Effector memory CD8-positive, alpha-beta T cell (primary cell): ENCODE measurements at places on chromosomes 16 and 17.

DNA sequence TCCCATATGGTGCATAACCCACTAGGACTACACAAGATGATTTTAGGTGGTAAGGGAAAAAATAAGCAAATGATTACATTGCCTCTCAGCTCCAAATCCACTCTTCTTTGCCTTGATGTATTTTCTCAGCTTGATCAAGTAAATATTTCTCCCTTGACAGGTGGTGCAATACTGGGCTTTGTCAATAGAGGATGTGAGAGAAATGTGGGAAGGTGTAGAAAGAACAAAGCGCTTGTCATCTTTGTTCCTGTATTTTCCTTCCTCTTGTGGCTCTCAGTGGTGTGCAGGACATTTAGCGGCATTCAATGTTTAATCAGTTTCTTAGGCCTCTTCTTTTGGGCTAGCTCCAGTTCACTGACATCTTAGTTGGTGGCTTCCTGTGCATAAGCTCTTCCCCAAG lies 1165.8 kb upstream of the GOT2 start:
- no peak for DNase-seq

- no peak for DNase-seq
These were observed 11.9 kb downstream of the SEC14L5 start for GRCh38 chr16:4970010-4970409.

GRCh38 chr17:54969658-54970572 lies 1.4 kb downstream of the STXBP4 start:
- no peak for DNase-seq

DNA sequence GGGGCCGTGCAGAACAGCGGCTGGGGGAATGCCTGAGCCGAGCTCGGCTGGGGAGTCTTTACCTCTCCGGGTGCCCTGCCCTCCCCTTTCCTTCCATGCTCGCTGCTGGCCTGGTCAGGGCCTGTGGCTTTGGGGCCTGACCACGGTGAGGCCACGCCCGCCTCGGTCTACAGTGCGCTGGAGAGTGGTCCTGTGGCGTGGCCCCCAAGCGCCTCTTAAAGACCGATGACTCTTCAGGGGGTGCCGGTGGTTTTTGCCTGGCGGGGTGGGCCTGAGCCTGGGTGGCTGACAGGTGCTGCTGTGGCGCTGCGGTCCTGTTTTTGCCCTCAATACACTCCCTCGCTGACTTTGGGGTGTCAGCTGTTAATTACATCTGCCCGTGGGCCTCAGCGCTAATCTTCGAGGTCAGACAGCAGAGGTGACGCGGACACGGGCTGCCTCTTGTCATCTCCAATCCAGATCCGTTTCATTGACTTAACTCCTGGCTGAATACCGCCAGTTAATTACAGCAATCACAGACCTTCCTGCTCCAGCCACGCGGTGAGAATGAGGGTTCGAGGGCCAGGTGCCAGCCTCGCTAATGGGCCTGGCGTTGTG lies 29.7 kb downstream of the GSE1 start:
- DNase-seq, result no peak

DNA sequence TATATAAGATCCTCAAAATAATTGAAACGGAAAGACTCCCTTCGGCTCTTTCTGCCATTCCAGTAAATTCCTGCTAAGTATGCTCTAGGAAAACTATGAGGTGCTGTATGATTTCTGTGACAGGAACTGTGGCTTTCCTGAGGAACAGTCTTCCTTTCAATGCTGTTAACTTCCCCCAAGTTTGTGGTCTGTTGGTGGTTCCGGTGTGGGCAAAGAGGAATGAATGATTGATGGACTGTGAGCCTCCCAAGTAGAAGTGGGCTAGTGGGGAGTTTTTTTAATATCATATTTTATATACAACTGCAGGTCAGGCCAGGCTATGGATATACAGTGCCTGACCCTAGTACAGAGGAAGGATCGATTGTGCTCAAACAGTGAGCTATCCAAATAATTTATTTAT lies 560.7 kb upstream of the RBFOX1 start:
- DNase-seq, result no peak

DNA sequence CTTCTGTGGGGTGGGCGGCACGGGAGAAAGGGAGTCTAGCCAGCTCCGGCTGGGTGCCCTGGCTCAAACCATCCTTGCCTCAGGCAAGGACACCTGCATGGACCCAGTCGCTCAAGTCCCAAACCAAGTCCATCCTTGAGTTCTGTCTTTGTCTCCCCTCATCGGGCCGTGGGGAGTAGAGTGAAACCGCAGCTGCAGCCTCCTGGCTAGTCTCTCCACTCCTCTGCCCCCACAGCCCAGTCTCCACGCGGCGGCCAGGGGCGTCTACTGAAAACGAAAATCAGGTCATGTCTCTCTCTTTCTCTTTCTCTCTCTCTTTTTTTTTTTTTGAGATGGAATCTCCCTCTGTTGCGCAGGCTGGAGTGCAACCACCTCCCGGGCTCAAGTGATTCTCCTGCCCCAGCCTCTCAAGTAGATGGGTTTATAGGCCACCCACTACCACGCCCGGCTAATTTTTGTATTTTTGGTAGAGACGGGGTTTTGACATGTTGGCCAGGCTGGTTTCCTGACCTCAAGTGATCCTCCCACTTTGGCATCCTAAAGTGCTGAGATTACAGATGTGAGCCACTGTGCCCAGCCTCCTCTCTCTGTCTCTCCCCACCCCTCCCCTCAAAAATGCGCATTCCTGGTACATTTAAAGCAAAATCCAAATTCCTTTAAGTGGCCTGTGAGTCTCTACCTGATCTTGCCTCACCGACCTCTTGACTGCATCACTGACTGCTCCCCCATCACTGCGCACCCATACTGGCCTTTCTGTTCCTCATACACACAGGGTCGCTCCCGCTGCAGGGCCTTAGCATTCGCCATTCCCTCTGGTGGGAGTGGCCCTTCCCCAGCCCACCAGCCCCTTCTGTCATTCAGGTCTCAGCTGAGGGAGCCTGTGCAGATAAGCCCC lies 17.7 kb upstream of the RMI2 start:
- DNase-seq, result peak; percentile 17

- no peak for DNase-seq
These were observed 1.6 kb downstream of the SLC46A1 start for GRCh38 chr17:28404461-28404811.

- no peak for DNase-seq
These were observed 92.4 kb downstream of the YPEL2 start for GRCh38 chr17:59423903-59424302.

GRCh38 chr16:26457095-26457494 lies 609.6 kb upstream of the C16orf82 start:
- DNase-seq, result no peak

DNA sequence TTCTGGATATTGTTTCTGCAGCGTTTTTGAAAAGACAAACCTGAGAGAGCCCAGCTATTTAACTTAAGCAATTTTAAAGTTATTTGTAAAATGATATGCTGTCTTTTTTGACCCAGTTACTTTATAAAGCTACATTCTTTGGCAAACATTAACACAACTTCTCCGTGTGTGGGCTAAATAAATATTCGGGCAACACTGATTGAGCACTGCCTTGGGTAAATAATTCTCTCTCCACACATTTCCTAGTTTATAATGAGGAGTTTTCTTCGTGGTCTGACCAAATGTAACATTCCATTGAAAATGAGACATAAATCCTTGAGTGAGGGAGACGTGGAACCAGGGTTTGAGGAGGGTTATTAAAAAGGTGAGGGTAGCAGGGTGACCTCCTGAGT lies 142.8 kb downstream of the WWOX start:
- DNase-seq, result no peak

DNA sequence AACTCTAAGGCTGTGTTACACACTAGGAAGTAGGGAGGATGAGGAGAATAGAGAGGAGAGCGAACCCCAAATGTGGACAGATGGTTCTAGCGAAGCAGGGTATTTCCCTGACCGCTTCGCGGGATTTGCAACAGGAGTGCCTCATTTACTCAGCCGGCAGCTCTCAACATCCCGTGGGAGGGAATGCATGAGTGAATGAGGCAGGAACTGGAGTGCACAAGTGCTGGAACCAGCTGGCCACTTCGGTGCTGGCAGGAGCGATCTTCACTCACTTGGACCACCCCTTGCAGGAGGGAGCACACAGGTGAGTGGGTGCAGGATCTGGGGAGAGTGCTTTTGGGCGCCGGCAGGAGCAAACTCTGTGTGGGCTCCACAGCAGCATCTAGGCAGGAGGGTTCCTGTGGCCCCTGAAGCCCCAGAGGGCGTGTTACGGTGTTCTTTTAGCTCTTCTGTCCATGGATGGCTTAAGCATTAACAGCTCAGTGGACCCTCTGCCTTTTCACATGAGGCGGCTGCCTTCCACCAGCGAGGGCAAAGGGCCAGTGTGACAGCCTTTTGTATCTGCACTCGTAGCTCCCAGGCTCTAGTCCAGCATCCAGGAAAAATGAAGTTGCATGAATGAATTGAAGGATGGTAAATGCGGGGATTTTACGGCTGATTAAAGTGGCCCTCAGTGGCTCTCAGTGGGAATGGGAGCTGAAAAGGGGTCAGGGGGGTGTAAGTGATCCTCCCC lies 17.4 kb upstream of the ZNHIT3 start:
- DNase-seq, result no peak

- peak; percentile 8 for DNase-seq
These were observed 78.3 kb downstream of the RPA1 start for GRCh38 chr17:1907909-1908698.

DNA sequence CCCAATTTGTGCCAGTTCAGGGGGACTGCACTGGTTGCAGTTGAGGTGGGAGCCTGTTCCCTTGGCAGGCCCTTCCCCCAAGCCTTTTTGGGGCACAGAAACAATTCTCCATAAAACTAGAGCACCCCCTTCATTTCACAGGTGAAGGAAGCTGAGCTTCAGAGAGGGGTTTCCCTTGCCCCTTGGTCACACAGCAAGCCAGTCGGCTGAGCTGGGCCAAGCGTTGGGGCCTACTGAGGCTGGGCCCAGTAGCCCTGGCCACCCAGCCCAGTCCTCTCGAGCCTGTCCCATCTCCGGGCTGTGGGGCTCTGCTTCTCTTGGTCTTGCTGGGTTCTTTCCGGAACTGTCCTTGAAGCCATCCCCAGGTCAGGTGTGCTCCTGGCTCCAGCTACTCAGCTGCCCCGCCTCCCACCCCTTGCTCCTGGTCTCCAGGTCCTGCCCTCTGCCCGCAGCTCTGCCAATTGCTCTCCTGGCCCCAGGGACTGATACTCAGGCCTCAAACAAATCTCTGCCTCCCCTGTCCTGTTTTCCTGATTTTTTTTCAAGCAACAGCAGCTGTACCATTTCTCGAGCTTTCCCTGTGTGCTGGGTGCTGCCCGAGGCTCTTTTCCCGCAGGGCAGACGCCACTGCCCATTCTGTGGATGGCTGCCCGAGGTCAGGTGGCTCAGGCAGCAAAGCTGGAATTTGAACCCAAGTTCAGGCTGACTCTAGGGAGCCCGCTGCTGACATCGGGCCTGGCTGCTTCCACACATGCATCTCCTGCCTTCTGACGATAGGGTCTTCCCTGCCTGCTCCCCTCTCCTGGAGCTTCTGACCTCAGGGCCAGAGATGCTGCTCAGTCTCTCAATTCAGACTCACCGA lies 87.4 kb upstream of the NKD1 start:
- DNase-seq, result no peak

DNA sequence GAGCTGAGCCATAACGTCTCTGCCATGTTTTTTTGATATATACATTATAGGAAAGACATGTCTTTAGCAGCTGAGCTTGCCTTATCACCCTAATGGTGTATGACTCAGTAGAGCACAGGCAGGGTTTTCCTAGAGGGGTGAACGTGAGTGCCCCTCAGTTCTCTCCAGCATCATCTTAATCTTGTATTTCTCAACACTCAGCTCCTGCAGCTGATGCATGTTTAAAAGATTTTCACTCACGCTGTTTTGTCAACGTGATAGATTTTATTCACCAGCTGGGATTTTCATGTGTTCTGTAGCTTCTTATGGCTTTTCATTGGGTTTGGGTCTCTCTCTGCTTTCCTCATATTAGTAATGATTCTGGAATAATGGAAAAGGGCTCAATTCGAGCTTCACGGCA lies 186.0 kb upstream of the PMFBP1 start:
- DNase-seq, result no peak

GRCh38 chr17:15510361-15510760 lies 42.9 kb upstream of the CDRT4 start:
- no peak for DNase-seq

GRCh38 chr16:1787322-1788094 lies 4.7 kb downstream of the NUBP2 start:
- no peak for DNase-seq

- DNase-seq, result no peak
These were observed 2.0 kb upstream of the PMFBP1 start for GRCh38 chr16:72173997-72174396.

GRCh38 chr16:89700649-89701424 lies 668 bp downstream of the SPATA2L start:
- DNase-seq, result peak; percentile 60

DNA sequence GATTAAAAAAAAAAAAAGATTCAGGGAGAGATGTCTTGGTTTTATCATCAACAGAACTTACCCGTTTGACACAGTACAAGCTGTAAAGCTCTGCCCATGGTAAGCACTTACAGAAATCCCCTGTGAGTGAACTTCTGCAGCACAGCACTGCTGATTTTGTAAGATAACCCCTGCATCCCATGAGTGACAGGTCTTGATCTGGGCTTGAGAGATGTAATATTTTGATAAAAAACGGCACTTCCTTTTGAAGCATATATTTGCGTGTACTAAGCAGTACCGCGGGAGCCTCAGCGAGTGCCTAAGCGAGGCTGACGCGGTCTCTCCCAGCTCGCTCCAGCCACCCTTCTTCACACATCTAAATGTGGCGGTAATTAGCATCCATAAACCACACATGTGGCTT lies 50.5 kb downstream of the IKZF3 start:
- DNase-seq, result peak; percentile 55

DNA sequence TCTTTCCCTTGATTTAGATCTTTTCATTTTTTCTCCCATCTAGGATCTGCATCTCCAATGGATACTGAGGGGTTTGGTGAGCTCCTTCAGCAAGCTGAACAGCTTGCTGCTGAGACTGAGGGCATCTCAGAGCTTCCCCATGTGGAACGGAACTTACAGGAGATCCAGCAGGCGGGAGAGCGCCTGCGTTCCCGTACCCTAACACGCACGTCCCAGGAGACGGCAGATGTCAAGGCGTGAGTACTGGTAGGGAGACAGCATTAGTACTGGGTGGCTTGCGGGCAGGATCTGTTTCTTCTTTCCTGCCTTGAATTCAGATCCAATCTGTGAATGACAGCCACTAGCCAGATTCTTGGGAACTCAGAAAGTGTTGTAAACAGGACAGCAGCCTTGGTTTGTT lies 18.3 kb downstream of the NUP93 start:
- DNase-seq, result no peak

GRCh38 chr17:43438626-43439025 lies 39.8 kb downstream of the ARL4D start:
- DNase-seq, result no peak
